Myometrial cell (primary cell): ENCODE measurements at places on chromosomes 6 and 20. TPM values are rescaled to one million over a fixed set of nuclear protein-coding genes. Genes with fewer than 3 reads are reported as not detected.

Gene ABHD16B
- not detected in 2 replicates for total RNA-seq

Gene NKX2-2
- not detected in 2 replicates for total RNA-seq

Gene DOK5
- total RNA-seq: 0.29 and 0.35 TPM in 2 replicates

Gene MRPS18B
- 63.1 and 85.9 TPM in 2 replicates for total RNA-seq

Gene BMP5
- not detected in 2 replicates for total RNA-seq

Gene NHSL1
- total RNA-seq: 0.29 and 0.89 TPM in 2 replicates

Gene HLA-DRB5
- total RNA-seq: not detected in 2 replicates

Gene LGSN
- total RNA-seq: not detected in 2 replicates

Gene IMPG1
- not detected in 2 replicates for total RNA-seq

Gene CCM2L
- total RNA-seq: not detected in 2 replicates

Gene C6orf136
- total RNA-seq: 4.3 and 5.2 TPM in 2 replicates

Gene GJA10
- not detected in 2 replicates for total RNA-seq

Gene ZCCHC3
- 10.7 and 11.9 TPM in 2 replicates for total RNA-seq

Gene CYP24A1
- not detected in 2 replicates for total RNA-seq

Gene RHAG
- total RNA-seq: not detected in 2 replicates

Gene GPLD1
- under 0.01 TPM in 1 of 2 replicates, not detected in the other for total RNA-seq

Gene ZSCAN23
- 0.53 and 12.4 TPM in 2 replicates for total RNA-seq

Gene TNNC2
- total RNA-seq: not detected in 2 replicates

Gene GMNN
- total RNA-seq: 14.5 and 18.2 TPM in 2 replicates

Gene MAVS
- total RNA-seq: 17.9 and 19.9 TPM in 2 replicates

Gene DPPA5
- not detected in 2 replicates for total RNA-seq

Gene LINC00237
- not detected in 2 replicates for total RNA-seq
